RKO (cell line): ENCODE measurements at places on chromosomes 11 and 22.

- no peak for DNase-seq
These were observed 62.5 kb upstream of the SORL1-AS1 start for GRCh38 chr11:121515335-121515671.

- no peak for DNase-seq
These were observed 131.6 kb downstream of the MN1 start for GRCh38 chr22:27669798-27670599.

GRCh38 chr22:39621826-39622225 is 51.3 kb downstream of the CACNA1I start:
- DNase-seq = no peak

- no peak for DNase-seq
These were observed 31.2 kb downstream of the ARHGAP8 start for GRCh38 chr22:44783581-44783980.

DNA sequence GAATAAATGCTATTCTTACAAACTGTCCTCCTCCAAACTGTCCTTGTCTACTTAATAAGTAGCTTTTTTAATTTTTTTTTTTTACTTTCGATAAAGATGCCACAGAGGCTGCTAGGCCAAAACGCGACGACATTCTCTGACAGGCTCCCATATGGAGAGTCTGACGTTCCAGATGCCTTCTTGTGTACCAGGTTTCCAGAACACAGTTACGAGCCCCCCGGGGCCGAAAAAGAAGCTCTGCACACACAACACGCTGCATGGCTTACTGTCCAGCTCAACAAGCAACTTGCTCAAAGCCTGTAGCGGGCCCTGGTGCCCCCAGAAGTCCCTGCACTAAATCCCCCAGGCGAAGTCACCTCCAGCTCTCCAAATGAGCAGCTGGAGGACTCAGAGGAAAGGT is 39.3 kb downstream of the LARGE1 start:
- no peak for DNase-seq

DNA sequence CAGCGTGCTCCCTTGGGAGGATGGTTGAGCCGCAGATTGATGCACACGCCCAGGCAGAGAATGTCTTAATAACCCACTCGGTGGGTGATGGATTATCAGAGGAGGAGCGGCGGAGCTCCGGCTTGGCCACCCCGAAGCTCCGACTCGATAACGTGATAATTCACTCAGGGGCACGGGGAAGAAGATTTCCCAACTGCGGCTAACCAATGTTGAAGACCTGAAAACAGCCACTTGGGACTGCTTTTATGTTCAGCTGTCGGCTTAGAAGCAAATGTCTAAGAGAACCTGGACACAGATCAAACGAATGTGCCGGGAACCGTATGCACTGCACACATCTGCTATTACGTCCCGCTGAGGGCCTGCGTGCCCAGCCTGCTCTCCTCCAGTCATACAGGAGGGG is 206.8 kb upstream of the CADM1 start:
- no peak for DNase-seq

DNA sequence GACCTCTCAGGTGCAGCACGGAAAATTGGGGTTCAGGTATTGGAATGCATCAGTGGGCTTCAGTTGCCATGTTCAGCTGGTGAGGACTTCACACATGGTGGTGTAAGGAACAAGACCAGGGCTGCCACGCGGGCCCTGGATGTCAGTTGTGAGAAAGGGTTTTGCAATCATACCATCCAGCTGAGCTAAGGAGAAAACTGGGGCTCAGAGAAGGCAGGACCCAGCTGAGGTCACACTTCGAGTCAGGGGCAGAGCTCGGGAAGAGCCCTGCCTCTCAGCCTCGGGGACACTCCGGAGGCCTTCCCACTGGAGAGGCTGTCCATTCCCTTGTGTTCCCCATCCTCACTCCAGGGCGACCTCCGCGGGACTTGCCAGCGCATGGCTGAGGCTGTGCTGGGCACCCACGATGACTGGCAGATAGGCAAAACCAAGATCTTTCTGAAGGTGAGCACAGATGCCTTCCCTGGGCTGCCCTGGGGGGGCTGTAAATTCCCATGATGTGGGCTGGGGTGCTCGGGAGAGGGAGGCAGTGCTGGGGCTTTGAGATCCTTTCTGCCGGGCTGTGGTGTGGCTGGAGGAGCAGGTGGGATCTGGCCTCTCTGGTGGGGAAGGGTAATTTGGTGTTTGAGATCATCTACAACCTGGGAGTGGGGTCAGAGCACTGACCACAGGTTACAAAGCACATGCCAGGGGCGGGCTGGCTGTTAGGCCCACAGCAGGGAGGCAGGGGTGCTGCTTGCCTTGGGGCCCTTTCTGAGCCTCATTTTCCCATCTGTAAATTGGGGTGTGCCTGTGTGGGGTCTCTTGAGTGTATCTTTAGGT is 47.2 kb downstream of the MYO7A start:
- no peak for DNase-seq

DNA sequence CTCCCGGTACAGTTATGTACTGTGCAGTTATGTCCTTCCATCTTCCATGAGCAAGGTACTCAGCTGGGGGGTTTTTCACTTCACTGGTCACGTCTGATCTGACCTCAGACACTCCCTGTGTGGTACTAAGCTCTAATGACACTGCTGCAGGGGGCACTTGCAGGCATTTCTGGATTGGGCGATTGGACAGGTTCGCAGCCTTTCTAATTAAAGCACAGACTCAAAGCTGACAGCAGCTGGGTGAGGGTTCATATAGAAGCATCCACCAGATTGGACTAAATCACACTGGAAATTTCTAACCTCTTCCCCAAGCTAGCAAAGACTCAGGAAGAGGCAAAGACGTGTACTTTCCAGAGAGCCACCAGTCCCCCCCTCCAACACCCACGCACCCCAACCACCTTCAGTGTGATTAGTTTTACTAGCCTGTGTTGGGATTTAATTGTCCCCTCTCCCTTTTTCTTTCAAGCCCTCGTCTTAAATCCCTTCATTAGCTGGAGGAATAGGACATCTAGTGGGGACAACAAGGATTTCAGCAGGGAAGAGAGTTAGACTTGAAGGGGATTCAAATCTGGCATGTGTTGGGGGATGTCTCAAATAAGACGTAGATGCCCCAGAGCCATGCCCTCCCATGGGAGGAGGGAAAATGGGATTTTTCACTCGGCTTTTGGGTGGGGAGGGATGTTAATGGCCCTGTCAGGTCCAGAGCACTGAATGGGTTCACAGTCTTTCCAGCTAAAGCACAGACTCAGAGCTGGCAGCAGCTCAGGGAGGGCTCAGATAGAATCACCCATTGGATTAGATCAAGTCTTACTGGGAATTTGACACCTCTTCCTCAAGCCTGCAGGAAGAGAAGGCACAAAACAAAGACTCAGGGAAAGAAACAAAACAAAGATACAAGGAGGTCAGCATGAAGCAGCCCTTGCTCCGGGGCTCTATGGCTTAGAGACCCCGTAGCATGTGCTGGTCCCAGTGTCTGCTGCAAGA is 10.9 kb downstream of the INS start:
- peak; percentile 48 for DNase-seq

- no peak for DNase-seq
These were observed 4.5 kb downstream of the IL18 start for GRCh38 chr11:112159098-112160065.

DNA sequence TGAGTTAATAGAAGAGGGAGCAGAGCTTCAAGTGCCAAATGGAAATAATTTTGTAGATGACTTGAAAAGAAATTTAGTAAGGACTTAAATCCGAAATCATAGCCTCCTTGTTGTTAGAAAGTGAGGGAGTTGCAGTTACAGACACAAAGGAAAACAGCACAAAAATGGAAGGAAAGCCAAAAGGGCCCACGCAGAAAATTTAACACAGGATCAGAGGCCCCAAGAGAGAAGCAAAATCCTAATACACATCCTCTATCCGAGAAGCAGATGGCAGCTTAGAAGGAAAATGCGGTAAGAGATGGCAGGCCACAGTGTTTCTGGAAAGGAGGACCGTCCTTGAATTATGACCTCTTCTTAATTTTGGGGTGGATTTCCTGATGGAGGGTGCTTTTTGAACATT is 48.7 kb upstream of the SYT13 start:
- no peak for DNase-seq

DNA sequence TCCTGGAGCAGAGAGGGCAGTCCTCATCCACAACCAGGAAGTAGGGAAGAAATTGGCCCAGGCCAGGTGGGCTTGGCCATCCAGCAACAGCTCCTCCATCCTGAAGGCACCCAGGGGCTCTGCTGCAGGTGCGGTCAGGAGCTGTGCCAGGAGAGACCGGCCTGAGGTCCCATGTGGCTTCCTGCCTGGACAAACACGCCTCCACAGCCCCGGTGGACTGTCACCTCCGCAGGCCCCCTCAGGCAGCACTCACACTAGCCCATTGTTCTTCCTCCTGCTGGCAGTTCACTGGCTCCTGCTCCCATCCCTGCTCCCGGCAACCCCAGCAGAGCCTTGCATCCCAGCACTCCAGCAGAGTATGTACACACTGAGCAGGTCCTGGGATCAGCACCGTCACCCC is 16.0 kb upstream of the POU2AF1 start:
- no peak for DNase-seq

GRCh38 chr11:124879493-124880289 is 14.5 kb downstream of the ROBO3 start:
- DNase-seq = no peak

DNA sequence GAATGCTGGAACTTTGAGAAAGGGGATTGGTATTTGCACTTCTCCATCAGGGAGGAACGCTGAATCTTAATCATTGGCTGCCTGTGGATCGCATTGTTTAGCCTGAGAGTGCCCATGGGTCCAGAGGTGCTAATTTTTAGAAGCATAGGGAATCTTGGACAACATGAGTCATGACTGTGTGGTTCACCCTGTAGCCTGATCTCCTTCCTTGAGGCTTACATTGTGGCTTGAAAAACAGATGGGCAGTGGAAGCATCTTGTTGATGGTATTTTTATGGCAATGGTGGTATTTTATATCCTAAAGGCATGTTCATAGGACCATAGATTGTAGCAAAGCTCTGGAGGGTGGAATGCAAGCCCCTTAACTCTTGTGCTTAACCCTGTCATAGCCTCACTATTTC is 99.2 kb upstream of the DBX1 start:
- no peak for DNase-seq

GRCh38 chr22:45942787-45943493 is 34.0 kb downstream of the WNT7B start:
- DNase-seq = no peak

GRCh38 chr11:71397331-71397860 is 50.8 kb downstream of the DHCR7 start:
- DNase-seq = no peak

DNA sequence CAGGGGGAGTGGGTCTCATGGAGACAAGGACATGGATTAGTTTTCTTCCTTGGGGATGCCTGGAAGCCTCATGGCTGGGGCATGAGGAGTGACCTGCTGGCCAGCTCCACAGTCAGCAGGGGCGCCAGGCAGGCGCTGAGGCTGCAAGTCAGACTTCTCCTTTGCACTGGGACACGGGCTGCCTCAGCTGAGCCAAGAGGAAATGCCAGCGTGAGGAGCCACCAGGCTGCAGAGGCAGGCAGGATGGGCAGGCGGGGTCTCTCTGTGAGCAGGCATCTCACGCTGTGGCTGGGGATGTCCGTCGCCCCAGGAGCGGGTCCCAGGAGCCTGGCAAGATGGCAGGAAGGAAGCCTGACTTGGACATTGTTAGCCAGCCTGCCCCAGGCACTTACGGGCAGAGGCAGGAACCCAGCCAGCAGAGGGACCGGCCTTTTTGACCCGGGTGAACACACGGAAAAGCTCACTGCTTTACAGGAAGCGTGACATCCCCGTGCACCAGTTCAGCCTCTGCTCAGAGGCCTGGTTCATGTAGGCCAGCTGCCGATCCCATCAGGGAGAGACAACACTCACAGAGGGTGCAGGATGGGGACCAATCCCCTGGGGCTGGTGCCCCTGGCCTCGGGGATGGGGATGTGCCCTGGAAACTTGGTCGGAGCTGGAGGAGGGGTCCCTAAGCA is 10.2 kb downstream of the GNB1L start:
- no peak for DNase-seq

DNA sequence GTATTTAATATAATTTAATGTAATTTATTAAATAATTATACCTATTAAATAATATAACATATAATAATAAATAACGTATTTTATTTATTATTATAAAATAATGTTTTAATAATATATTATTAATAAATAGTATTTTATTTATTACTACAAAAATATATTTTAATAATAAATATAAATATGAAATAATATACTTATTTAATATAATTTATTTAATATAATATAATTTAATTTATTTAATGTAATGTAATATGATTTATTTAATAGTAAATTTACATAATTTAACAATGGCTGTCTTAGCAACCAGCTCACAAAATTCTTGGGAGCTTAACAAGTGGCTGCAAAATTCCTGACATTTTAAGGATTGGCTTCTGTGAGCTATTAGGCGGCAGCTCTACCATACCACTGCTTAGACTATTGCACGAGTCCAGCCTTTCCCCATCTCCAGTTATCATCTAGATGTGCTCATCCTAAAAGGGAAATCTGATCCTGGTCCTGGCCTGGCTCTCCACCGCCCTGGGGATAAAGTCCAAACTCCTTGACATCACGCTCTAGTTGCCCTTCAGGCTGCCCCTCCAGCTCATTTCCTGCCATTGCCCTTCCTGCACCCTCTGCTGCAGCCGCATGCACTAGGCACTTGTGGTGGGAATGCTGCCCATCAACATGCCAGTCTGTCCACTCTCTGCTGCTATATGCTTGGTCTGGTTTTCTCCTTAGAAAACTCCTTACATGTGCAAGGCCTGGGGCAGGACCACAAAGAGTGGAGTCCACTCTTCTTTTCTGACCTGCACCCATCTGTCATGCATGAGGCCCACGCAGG is 9.8 kb downstream of the MMP20 start:
- no peak for DNase-seq

- DNase-seq = no peak
These were observed 19.4 kb upstream of the CELSR1 start for GRCh38 chr22:46556775-46557174.

DNA sequence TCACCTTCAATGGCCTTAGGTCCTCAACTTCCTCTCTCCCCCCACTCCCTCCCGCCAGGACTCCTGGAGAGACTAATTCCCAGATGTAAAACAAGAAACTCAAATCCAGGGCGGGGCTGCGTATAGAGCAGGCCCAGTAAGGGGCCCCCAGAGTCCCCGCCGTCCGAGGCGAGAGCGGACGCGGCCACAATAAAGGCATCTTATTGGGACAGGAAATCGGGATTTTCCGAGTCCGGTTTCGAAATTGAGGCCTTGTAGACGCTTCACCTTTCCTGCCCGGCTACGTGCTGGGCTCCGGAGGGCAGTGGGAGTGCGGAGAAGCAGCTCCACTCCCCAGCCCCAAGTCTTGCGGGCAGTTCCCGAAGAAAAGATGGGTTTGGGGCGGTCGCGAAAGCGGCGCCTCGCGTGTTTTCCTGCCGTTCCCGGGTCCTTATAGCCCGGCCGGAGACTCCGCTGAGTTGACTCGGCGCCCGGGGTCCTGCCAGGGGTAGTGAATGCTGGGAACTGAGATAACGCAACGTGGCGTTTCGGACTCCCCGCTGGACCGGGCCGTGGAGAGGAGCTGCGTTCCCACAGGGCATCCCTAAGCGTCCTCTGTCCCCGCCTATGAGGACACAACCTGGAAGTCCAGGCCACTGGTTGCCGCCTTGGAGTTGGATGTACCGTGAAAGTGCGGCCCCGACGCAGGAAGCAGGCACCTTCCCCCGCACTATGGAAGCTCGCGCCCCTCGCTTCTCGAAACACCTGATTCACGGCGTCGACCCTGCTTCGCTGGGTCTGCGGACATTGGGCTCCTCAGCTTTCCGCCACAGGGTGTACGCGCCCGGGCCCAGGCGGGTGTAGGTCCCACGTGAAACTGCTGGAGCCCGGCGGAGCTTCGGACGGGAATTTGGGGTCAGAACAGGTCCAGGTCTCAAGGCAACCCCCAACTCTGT is 4.8 kb upstream of the CHRM1 start:
- DNase-seq = no peak
